ENCODE measurements at places on chromosomes 6 and 20.

GRCh38 chr6:142757852-142758628 lies 186.9 kb downstream of the HIVEP2 start:
- DNase-seq = no peak

GRCh38 chr6:111411046-111411445 lies 72.0 kb downstream of the REV3L start:
- no peak for DNase-seq

- no peak for DNase-seq
Observed at GRCh38 chr6:27126046-27126814, 121.3 kb upstream of the PRSS16 start.

- no peak for DNase-seq
Observed at GRCh38 chr6:14142511-14143223, 25.1 kb downstream of the CD83 start.

GRCh38 chr20:24795436-24795835 lies 153.6 kb upstream of the CST7 start:
- DNase-seq = no peak
